ENCODE measurements at places on chromosomes 6 and 20. TPM values are rescaled to one million over a fixed set of nuclear protein-coding genes. Genes with fewer than 3 reads are reported as not detected.

Gene DOK5
- total RNA-seq = 4.2 TPM

Gene NT5E
- total RNA-seq = 281 TPM

DNA sequence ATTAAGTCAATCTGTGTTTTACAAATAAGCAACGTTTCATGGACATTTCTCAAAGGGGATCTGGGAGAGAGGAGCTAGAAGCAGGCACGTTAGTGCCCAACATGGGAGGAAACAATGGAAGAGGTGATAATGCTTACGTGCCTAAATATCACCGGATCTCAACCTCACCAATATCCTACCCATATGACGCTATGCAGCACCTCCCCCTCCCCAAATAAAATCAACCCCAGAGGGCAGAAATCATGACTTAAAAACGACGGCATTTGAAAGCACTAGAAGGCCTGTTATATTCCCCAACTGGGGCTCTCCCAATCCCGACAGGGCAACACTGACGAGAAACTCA is 425 bp downstream of the HBS1L start:
- H3K36me3 ChIP-seq = peaks cover 1% of the 10 kb centered on the region
- no peaks in the 10 kb centered on the region for H3K4me1 ChIP-seq
- DNase-seq = peak; percentile 8
- H3K4me3 ChIP-seq = peak overlapping the region; percentile 90
- no peaks in the 10 kb centered on the region for H3K27me3 ChIP-seq

- no peak overlapping the region for H3K27ac ChIP-seq
- H3K27me3 ChIP-seq = no peaks in the 10 kb centered on the region
- H3K4me3 ChIP-seq = no peak overlapping the region
- peaks cover 24% of the 10 kb centered on the region for H3K36me3 ChIP-seq
- H3K4me1 ChIP-seq = peaks cover 3% of the 10 kb centered on the region
Measured at GRCh38 chr20:57353351-57353750, 2.3 kb downstream of the RAE1 start.

DNA sequence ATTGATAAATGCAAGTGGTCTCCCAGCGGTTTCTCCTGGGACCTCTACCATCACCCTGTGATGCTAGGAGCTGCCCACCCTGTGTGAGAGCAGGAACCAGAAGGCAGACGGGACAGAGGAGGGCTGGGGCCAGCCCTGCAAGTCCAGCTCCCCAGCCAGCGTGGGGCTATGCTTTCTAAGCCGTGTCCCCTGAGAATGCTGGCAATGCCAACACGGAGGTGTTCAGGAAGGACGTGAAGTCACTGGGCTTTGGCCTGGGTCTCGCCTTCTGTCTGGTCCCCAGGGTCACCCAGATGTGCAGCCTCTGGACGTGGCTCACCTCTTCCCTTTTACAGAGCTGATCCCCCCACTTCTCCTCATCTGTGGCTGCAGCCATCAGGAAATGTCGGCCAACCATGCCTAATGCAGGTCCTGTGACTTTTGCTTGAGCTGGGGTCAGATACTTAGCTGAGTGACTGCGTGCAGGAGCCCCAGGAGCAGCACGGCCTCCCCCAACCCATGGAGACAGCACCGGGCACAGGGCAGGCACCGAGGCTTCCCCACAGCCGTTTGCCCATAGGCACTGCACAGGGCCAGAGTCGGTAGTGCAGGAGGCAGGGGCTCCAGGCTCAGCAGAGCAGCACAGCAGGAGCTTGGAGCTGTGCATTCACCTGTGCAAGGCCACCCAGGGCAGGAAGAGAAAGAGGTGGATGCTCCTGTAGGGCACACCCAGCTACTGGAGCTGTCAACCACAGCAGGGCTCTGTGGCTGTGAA is 66.2 kb downstream of the GNAS-AS1 start:
- H3K4me3 ChIP-seq = no peak overlapping the region
- H3K36me3 ChIP-seq = no peaks in the 10 kb centered on the region
- H3K27me3 ChIP-seq = peaks cover 72% of the 10 kb centered on the region
- DNase-seq = no peak
- H3K27ac ChIP-seq = no peak overlapping the region

GRCh38 chr6:98825600-98826230 is 8.7 kb upstream of the POU3F2 start:
- peaks cover 71% of the 10 kb centered on the region for H3K27me3 ChIP-seq
- DNase-seq = no peak
- H3K4me3 ChIP-seq = no peak overlapping the region
- H3K36me3 ChIP-seq = no peaks in the 10 kb centered on the region

- H3K27ac ChIP-seq = no peak overlapping the region
- no peak overlapping the region for H3K4me3 ChIP-seq
- H3K4me1 ChIP-seq = no peaks in the 10 kb centered on the region
- DNase-seq = no peak
Measured at GRCh38 chr20:32580970-32581838, 3.9 kb downstream of the NOL4L start.

DNA sequence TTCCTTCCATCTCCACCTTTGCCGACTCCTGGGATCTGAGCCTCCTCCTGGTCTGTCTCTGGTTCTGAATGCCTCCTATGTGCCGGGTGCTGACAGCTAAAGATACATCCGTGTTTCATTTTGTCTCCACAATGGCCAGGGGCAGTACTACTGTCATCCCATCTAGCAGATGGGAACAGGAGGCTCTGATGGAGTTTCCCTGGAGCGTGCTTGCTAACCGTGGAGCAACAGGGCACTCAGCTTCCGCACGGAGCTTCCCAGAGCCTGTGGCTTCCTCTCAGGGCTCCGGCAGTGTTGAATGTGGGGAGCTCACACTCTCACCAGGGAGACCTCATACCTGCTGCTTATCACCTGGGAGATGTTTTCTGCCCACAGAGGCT is 11.9 kb upstream of the NPBWR2 start:
- peaks cover 32% of the 10 kb centered on the region for H3K27me3 ChIP-seq
- H3K36me3 ChIP-seq = no peaks in the 10 kb centered on the region
- H3K27ac ChIP-seq = no peak overlapping the region
- H3K4me3 ChIP-seq = no peak overlapping the region
- DNase-seq = no peak

DNA sequence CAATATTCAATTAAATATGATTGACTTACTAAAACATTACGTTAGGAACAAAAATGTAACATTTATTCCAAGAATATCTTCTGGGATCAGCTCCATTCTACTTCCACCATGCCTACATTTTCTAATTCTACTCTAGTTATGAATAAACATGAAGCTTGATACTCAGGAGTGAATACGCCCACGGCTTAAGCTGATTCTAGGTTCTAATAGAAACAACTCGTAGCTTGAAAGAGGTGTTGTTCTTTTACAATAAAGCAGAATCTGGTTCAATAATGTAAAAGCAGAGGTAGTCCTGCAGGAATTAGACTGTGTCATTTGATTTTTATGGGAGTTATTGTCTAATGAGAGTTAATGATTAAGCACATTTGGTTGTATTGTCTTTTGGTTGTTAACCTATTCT is 107.3 kb upstream of the OLIG3 start:
- H3K4me3 ChIP-seq = no peak overlapping the region
- no peak for DNase-seq
- peaks cover 7% of the 10 kb centered on the region for H3K27me3 ChIP-seq
- no peak overlapping the region for H3K27ac ChIP-seq
- no peaks in the 10 kb centered on the region for H3K36me3 ChIP-seq
- H3K4me1 ChIP-seq = no peaks in the 10 kb centered on the region

All from IMR-90 (cell line).